T-helper 17 cell (primary cell): ENCODE measurements at places on chromosomes 12 and 14.

- H3K27ac ChIP-seq: no peak overlapping the region
- H3K36me3 ChIP-seq: peaks cover 2% of the 10 kb centered on the region
- DNase-seq: no peak
These were observed 49.1 kb upstream of the PTPRB start for GRCh38 chr12:70686299-70686698.

GRCh38 chr12:46825591-46826414 lies at the start of gene SLC38A4:
Gene SLC38A4 (minus strand): TSS chr12:46825997. CDS start chr12:46793071, 32,926 bp downstream.
- no peak within 1 kb of the TSS for H3K27ac ChIP-seq
- H3K4me1 ChIP-seq: peaks cover 6% of the 10 kb centered on the region
- no peak within 1 kb of the TSS for H3K4me3 ChIP-seq
- peaks cover 77% of the 10 kb centered on the region for H3K27me3 ChIP-seq

GRCh38 chr12:81176796-81177195 lies 98.9 kb downstream of the ACSS3 start:
- no peak overlapping the region for H3K4me3 ChIP-seq
- H3K36me3 ChIP-seq: no peaks in the 10 kb centered on the region
- no peaks in the 10 kb centered on the region for H3K4me1 ChIP-seq
- no peak overlapping the region for H3K27ac ChIP-seq
- DNase-seq: no peak

DNA sequence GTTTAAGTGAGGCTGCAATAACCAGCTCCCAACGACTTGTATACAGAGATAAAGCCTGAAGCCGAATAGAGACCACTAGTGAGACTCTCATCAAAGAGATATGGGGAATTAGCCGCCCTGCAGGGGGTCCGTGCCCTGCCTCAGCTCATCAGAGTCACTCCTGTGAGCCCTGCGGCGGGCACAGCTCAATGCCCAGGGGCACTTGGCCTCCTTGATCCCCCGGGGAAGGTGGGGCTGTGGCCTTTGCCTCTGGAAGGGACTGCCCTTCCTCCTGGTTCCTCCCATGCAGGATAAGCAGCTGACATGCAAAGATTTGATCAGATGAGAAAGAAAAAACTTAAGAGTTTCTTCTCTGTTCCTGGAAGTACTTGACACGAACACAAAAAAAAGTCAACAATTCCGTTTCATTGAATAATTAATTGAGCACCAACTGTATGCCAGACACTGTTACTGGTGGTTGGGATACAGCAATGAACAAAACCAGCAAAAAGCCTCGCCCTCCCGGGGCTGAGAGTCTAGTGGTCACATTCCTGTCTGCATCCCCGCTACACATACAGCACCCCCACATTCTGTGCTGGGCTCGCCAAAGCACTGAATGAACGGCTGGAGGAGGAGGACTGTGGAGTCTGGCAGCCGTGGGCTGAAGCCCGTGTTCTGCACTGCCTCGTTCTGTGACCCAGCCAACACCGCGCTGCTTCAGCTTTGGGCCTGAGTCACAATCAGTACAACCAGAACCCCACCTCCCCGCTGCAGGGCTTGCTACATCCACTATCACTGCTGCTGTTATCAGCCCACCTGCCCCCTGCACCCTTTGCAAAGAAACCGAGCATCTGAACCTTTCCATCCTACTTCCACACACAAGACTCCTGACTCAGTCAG lies 10.3 kb downstream of the TTC7B start:
- no peaks in the 10 kb centered on the region for H3K36me3 ChIP-seq
- H3K27me3 ChIP-seq: no peaks in the 10 kb centered on the region
- no peak overlapping the region for H3K4me3 ChIP-seq
- H3K4me1 ChIP-seq: peaks cover 4% of the 10 kb centered on the region

DNA sequence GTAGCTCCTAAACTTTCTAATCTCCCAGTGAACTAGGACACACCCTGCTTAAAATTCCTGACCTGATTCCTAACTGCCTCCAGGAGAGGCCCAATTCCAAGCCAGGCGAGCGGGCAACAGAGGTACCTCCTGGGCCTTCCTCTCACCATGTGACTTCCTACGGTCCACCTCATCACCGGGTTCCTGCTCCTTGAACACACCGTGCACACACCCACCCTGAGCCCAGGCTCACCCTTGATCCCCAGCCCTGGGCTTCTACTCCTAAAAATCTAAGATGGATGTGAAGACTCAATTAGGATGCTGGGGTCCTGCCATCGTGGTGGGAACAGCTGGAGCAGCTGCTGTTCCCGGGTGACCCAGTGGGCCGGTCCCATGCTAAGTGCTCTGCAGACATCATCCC lies 68.6 kb downstream of the CHGA start:
- H3K4me3 ChIP-seq: no peak overlapping the region
- DNase-seq: no peak
- H3K27me3 ChIP-seq: no peaks in the 10 kb centered on the region
- H3K27ac ChIP-seq: no peak overlapping the region

DNA sequence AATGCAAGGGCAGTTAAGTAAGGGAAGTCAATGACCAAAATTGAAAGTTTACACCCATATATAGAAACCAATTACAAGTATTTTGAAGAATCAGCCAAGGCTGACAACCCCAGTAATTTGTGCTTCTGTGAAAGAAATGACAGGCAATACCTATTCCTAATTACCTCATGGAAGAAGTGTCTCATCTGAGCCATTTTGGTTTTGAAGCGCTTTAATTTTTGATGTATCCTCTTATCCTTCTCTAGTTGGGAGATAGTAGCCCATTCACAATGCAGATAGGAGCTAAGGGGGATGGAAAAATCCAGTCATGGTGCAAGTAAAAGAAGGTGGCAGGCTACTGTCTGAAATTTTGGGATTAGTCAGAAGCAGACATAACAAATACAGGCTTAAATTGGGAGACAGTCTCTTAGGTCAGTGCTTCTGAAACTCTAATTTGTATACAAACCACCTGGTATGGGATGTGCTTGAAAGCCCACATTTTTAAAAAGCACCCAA lies 30.4 kb upstream of the SUPT16H start:
- peaks cover under 1% of the 10 kb centered on the region for H3K4me1 ChIP-seq
- no peak for DNase-seq
- H3K27ac ChIP-seq: no peak overlapping the region
- H3K27me3 ChIP-seq: no peaks in the 10 kb centered on the region

- no peak for DNase-seq
- H3K36me3 ChIP-seq: peaks cover 8% of the 10 kb centered on the region
- no peak overlapping the region for H3K4me3 ChIP-seq
- peaks cover 5% of the 10 kb centered on the region for H3K4me1 ChIP-seq
- no peak overlapping the region for H3K27ac ChIP-seq
These were observed 12.6 kb downstream of the C12orf43 start for GRCh38 chr12:121003650-121004049.

- no peak for DNase-seq
- no peaks in the 10 kb centered on the region for H3K27me3 ChIP-seq
- peaks cover 3% of the 10 kb centered on the region for H3K36me3 ChIP-seq
- H3K4me1 ChIP-seq: no peaks in the 10 kb centered on the region
- no peak overlapping the region for H3K4me3 ChIP-seq
These were observed 205.1 kb upstream of the ABCD2 start for GRCh38 chr12:39824505-39825212.

DNA sequence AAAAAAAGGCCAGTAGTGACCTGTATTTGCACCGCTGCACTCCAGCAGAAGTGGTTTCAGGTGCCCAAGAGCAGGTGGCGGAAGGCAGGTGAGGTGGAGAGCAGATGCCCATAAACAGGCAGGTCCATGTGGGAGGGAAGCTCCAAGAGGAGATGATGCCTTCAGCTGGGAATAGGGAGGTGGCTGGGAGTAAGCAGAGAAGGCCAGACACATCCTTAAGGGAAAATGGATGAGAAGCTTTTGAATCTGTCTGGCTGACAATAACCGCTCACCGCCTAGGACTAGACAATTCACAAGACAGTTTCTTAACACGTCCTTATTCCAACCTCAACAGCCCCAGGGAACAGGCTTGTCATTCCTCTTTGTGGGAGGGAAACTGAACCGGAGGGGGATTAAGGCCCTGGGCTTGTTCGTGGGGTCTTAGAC lies 43.9 kb upstream of the PLEKHG6 start:
- H3K36me3 ChIP-seq: no peaks in the 10 kb centered on the region
- no peak overlapping the region for H3K27ac ChIP-seq
- H3K4me3 ChIP-seq: no peak overlapping the region
- peaks cover 7% of the 10 kb centered on the region for H3K4me1 ChIP-seq
- peaks cover 18% of the 10 kb centered on the region for H3K27me3 ChIP-seq

DNA sequence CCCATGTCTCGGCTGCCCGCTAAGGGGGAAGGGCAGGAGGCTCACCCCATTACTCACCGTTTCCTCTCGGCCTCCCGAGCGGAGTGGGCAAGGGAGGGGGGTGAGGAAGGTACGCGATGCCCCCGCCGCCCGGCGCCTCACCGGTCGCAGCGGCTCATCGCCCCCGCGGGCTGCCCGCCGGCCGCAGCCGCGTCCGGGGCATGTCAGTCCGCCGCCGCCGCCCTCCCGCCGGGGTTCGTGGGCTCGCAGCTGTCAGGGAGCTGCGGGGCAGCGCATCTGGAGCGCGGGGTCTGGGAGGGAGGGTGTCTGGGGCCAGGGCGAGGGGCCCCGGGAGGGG lies 461 bp downstream of the SLC8A3 start:
- peaks cover 12% of the 10 kb centered on the region for H3K4me1 ChIP-seq
- no peak for DNase-seq
- no peak overlapping the region for H3K27ac ChIP-seq
- H3K4me3 ChIP-seq: peak overlapping the region; percentile 90

- H3K27me3 ChIP-seq: no peaks in the 10 kb centered on the region
- H3K36me3 ChIP-seq: peaks cover 3% of the 10 kb centered on the region
These were observed 4.8 kb downstream of the CNPY2 start for GRCh38 chr12:56311003-56311402.

GRCh38 chr12:1093166-1093751 lies 102.2 kb downstream of the ERC1 start:
- no peak for DNase-seq
- H3K4me1 ChIP-seq: peaks cover 15% of the 10 kb centered on the region
- H3K27ac ChIP-seq: no peak overlapping the region
- no peak overlapping the region for H3K4me3 ChIP-seq
- no peaks in the 10 kb centered on the region for H3K36me3 ChIP-seq
- H3K27me3 ChIP-seq: no peaks in the 10 kb centered on the region

- no peaks in the 10 kb centered on the region for H3K36me3 ChIP-seq
- H3K27me3 ChIP-seq: peaks cover 10% of the 10 kb centered on the region
- H3K4me3 ChIP-seq: no peak overlapping the region
- no peak overlapping the region for H3K27ac ChIP-seq
- H3K4me1 ChIP-seq: no peaks in the 10 kb centered on the region
- DNase-seq: no peak
These were observed 6.6 kb upstream of the PLEK2 start for GRCh38 chr14:67418401-67419191.

- no peak for DNase-seq
- no peak overlapping the region for H3K27ac ChIP-seq
- H3K27me3 ChIP-seq: peaks cover 56% of the 10 kb centered on the region
These were observed 383.6 kb downstream of the BCAT1 start for GRCh38 chr12:24565300-24565699.

GRCh38 chr12:21906919-21907493 lies 34.2 kb downstream of the ABCC9 start:
- no peak overlapping the region for H3K27ac ChIP-seq
- H3K36me3 ChIP-seq: no peaks in the 10 kb centered on the region
- peaks cover 6% of the 10 kb centered on the region for H3K27me3 ChIP-seq
- no peak overlapping the region for H3K4me3 ChIP-seq
